ENCODE measurements at places on chromosomes 6 and 20. TPM values are rescaled to one million over a fixed set of nuclear protein-coding genes. Genes with fewer than 3 reads are reported as not detected.

C6orf132 gene
- total RNA-seq: 12.9 TPM

FITM2 gene
- 10.5 TPM for total RNA-seq

GRCh38 chr20:6515261-6515660 lies 252.2 kb upstream of the BMP2 start:
- no peak overlapping the region for H3K27ac ChIP-seq
- no peak overlapping the region for H3K4me3 ChIP-seq
- DNase-seq: no peak
- H3K4me1 ChIP-seq: no peaks in the 10 kb centered on the region
- H3K36me3 ChIP-seq: no peaks in the 10 kb centered on the region
- no peaks in the 10 kb centered on the region for H3K27me3 ChIP-seq

DNA sequence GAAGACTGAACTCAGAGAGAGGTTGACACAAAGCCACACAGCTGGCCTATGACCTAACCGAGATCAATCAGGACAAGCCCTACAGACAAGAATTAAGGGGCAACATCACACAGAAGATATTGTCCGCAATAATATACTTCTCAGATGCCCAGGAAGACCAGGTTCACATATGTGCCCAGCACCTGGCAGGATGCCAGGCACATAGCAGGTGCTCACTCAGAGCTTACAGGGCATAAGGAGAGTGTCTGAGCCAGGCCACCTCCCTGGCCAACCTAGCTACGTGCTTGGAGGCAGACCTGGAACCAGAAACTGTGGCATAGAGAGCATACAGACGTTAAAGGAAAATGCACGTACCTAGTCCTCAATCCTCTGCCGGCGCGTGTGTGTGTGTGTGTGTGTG lies 87.0 kb upstream of the LRFN2 start:
- no peak overlapping the region for H3K27ac ChIP-seq
- no peaks in the 10 kb centered on the region for H3K4me1 ChIP-seq
- no peaks in the 10 kb centered on the region for H3K27me3 ChIP-seq
- no peaks in the 10 kb centered on the region for H3K36me3 ChIP-seq
- DNase-seq: no peak

COL21A1 gene
- 3.3 TPM for total RNA-seq

GRCh38 chr6:28980852-28981430 lies 24.2 kb downstream of the ZNF311 start:
- H3K4me1 ChIP-seq: peaks cover 39% of the 10 kb centered on the region
- H3K27me3 ChIP-seq: no peaks in the 10 kb centered on the region
- peak overlapping the region; percentile 99 for H3K4me3 ChIP-seq
- peak overlapping the region; percentile 97 for H3K27ac ChIP-seq
- no peaks in the 10 kb centered on the region for H3K36me3 ChIP-seq

- no peaks in the 10 kb centered on the region for H3K36me3 ChIP-seq
- DNase-seq: no peak
- no peaks in the 10 kb centered on the region for H3K27me3 ChIP-seq
- no peak overlapping the region for H3K4me3 ChIP-seq
These were observed 270.5 kb downstream of the ESR1 start for GRCh38 chr6:152078001-152078400.

- no peak for DNase-seq
- H3K4me1 ChIP-seq: peaks cover 7% of the 10 kb centered on the region
- no peak overlapping the region for H3K4me3 ChIP-seq
- no peaks in the 10 kb centered on the region for H3K36me3 ChIP-seq
These were observed 3.8 kb upstream of the NRSN2 start for GRCh38 chr20:343107-343506.

DNA sequence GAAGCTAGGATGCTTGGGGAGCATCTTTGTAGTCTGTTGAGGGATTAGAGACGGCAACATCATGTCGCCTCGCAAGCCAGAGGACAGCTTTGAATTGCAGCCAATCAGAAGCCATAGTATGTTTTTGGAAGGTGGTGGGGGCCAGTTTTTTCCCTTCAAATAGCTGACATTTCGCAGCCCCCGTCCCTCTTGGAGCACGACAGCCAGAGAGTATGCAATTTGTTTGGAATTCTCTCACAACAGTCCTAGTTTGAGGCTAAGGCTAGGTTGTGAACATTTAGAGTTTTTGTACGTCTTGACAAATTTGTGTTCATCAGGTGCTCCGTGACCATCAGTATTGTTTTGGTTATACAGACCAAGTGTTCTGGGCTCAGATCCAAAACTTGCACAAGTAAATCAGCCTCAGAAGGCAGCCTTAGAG lies 83.3 kb downstream of the PLCB1 start:
- DNase-seq: no peak
- no peak overlapping the region for H3K4me3 ChIP-seq
- H3K27ac ChIP-seq: no peak overlapping the region

C20orf144 gene
- not detected for total RNA-seq

- H3K4me1 ChIP-seq: no peaks in the 10 kb centered on the region
- peaks cover 21% of the 10 kb centered on the region for H3K27me3 ChIP-seq
- H3K27ac ChIP-seq: no peak overlapping the region
- no peak overlapping the region for H3K4me3 ChIP-seq
- DNase-seq: no peak
These were observed 9.7 kb upstream of the CCR6 start for GRCh38 chr6:167113047-167113754.

SLC35B2 gene
- 105 TPM for total RNA-seq

DNA sequence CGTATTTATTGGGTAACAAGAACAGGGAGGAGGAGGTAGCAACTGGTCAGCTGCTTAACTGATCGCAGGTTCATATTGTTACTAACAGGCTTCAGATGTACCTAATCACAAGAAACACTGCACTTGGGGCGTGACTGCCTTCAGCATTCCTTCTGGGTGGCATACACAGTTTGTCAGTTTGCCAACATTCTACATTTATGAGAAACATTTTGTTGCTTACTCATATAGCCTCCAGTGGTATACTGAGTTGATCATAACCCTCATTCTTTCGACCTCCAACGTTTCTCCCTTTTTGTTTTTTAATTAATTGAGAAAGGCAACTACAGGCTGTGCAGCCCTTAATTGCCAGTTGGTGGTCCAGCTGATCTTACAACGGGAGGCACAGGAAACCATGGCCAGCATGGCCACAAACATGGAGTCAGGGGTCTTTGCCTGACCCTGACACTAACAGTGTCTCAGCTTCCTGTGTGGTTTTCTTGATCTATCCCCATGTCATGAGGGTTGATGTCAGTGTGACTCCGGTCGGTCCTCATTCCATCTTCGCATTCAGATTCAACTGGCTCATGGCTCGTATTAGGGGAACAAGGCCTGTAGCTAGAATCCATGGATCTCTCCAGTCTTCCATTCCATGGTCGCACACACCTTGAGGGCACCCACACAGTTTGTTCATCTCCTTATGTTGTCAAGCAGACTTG lies 9.4 kb downstream of the EPB41L2 start:
- H3K36me3 ChIP-seq: no peaks in the 10 kb centered on the region
- H3K4me3 ChIP-seq: no peak overlapping the region
- H3K4me1 ChIP-seq: peaks cover 27% of the 10 kb centered on the region
- no peak overlapping the region for H3K27ac ChIP-seq
- no peak for DNase-seq
- H3K27me3 ChIP-seq: no peaks in the 10 kb centered on the region

DNA sequence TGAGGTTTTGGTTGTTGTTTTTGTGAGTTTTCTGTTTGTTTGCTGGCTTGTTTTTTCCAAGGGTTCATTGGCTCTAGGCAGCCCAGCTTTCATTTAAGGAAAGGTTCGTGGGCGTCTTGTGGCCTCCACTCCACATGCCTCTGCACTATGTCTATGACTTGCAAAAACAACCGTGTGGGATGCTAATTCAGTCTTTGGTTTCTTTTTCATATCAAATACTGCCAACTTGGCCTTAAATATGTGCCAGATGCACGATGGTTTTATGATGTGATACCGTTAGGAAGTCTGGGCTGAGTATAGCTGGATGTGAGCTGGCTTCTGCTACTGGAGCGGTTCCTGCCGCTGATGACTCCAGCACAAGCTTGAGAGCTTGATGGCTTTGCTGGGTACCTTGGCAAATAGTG lies 96.3 kb downstream of the BMP2 start:
- H3K27ac ChIP-seq: no peak overlapping the region
- H3K27me3 ChIP-seq: no peaks in the 10 kb centered on the region
- H3K4me1 ChIP-seq: no peaks in the 10 kb centered on the region
- no peaks in the 10 kb centered on the region for H3K36me3 ChIP-seq
- no peak for DNase-seq

SDC4 gene
- total RNA-seq: 93.3 TPM

SLC4A11 gene
- total RNA-seq: 144 TPM

ZNF335 gene
- total RNA-seq: 31.1 TPM

DNA sequence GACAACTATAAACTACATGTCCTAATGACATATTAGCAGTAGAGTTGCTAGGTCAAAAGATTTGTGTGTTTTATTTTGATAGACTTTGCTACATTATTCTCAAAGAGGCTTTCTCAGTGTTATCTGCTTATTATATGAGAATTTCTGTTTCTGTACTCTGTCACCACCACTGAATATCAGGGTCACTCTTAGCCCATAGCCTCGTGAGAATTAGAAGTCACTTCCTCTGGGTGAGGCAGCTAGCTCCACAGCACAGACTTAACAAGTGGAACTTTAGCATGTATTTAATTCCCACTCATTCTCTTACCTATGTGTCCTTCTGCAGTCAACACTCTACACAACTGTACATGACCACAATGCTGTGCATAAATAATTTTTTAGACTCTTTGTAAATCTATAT lies 6.7 kb downstream of the PHACTR2 start:
- no peak overlapping the region for H3K4me3 ChIP-seq
- no peak for DNase-seq
- H3K36me3 ChIP-seq: no peaks in the 10 kb centered on the region
- H3K4me1 ChIP-seq: peaks cover 14% of the 10 kb centered on the region

- H3K27ac ChIP-seq: no peak overlapping the region
- no peak overlapping the region for H3K4me3 ChIP-seq
- H3K4me1 ChIP-seq: no peaks in the 10 kb centered on the region
- no peaks in the 10 kb centered on the region for H3K36me3 ChIP-seq
- H3K27me3 ChIP-seq: no peaks in the 10 kb centered on the region
These were observed 127.7 kb downstream of the TSHZ2 start for GRCh38 chr20:53099856-53100255.

DNA sequence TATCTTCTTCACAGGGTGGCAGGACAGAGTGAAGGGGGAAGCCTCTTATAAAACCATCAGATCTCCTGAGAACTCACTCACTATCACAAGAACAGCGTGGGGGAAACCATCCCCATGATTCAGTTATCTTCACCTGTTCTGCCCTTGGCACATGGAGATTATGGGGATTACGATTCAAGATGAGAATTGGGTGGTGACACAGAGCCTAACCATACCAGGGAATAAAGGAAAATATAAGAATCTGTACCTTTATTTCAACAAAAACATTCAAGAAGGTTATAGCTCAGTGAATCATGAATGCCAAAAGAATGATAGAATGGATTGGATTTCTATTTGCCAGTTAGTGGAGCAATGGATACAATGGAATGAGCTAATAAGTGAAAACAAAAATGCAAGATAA lies 214.4 kb downstream of the PTPRK start:
- H3K4me3 ChIP-seq: no peak overlapping the region
- H3K27ac ChIP-seq: no peak overlapping the region
- H3K36me3 ChIP-seq: no peaks in the 10 kb centered on the region
- no peak for DNase-seq
- no peaks in the 10 kb centered on the region for H3K4me1 ChIP-seq

GRCh38 chr6:158648682-158649131 lies 1.1 kb upstream of the SYTL3 start:
- no peak overlapping the region for H3K27ac ChIP-seq
- H3K36me3 ChIP-seq: no peaks in the 10 kb centered on the region
- peaks cover 28% of the 10 kb centered on the region for H3K4me1 ChIP-seq
- H3K4me3 ChIP-seq: no peak overlapping the region
- DNase-seq: no peak

TRIM31 gene
- not detected for total RNA-seq

GRCh38 chr20:50891138-50891537 lies 40.1 kb downstream of the ADNP start:
- H3K4me1 ChIP-seq: no peaks in the 10 kb centered on the region
- H3K4me3 ChIP-seq: no peak overlapping the region

- no peaks in the 10 kb centered on the region for H3K27me3 ChIP-seq
- DNase-seq: no peak
- no peaks in the 10 kb centered on the region for H3K36me3 ChIP-seq
- no peaks in the 10 kb centered on the region for H3K4me1 ChIP-seq
These were observed 125.2 kb upstream of the PMEPA1 start for GRCh38 chr20:57835074-57835452.

DNA sequence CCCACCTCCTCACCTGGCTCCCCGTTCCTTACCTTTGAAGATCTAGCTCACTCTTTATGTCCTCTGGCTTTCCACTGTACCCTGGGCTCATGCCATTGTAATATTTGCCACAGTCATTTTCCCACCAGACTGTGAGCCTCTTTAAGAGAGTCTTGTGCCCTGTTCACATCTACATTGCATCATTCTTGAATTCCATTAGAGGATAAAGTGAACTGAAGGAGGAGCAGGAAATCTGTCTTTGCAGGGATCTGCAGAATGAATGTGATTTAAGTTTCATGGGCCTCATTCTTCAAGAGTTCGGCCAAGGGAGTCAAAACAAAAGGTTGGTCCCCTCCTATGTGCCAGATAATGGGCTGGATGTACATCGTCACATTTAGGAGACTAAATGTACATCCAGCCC lies 272.6 kb upstream of the CITED2 start:
- H3K36me3 ChIP-seq: no peaks in the 10 kb centered on the region
- H3K27me3 ChIP-seq: no peaks in the 10 kb centered on the region
- no peak for DNase-seq
- no peak overlapping the region for H3K27ac ChIP-seq
- H3K4me1 ChIP-seq: no peaks in the 10 kb centered on the region
- H3K4me3 ChIP-seq: no peak overlapping the region

OPRM1 gene
- not detected for total RNA-seq

TUBB2B gene
- total RNA-seq: 22.7 TPM

- no peaks in the 10 kb centered on the region for H3K4me1 ChIP-seq
- H3K4me3 ChIP-seq: no peak overlapping the region
- no peak overlapping the region for H3K27ac ChIP-seq
- no peaks in the 10 kb centered on the region for H3K36me3 ChIP-seq
- no peak for DNase-seq
These were observed 146.4 kb downstream of the AKAP7 start for GRCh38 chr6:131281471-131282270.

- H3K27ac ChIP-seq: no peak overlapping the region
- H3K4me3 ChIP-seq: no peak overlapping the region
- no peaks in the 10 kb centered on the region for H3K27me3 ChIP-seq
These were observed 15.6 kb downstream of the KCNS1 start for GRCh38 chr20:45085289-45085688.

GRCh38 chr6:147279427-147279826 lies 75.2 kb downstream of the STXBP5 start:
- H3K27ac ChIP-seq: no peak overlapping the region
- DNase-seq: no peak
- H3K36me3 ChIP-seq: peaks cover 48% of the 10 kb centered on the region
- H3K4me3 ChIP-seq: no peak overlapping the region
- H3K27me3 ChIP-seq: no peaks in the 10 kb centered on the region
- peaks cover 4% of the 10 kb centered on the region for H3K4me1 ChIP-seq

Data from Panc1 (cell line).